Brain (organoid and tissue), 16 donors: ENCODE measurements at places on chromosomes 11 and 22.

DNA sequence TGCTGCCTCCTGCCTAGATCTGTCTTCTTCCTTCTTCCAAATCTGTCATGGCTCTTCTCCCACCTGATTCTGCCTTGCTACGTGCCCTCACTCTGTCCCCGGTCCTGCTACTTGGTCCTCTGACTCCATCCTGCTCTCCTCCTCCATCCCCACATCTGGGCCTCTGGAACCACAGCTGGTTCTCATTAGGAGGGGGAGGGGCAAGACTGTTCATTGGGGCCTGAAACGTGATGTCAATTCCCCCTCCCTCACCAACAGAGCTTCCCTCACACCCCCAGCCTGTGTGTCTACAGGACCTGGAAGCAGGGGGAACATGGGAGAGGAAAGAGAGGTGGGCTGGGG, 9.1 kb downstream of the DCHS1 start:
- DNase-seq, result no peak

DNA sequence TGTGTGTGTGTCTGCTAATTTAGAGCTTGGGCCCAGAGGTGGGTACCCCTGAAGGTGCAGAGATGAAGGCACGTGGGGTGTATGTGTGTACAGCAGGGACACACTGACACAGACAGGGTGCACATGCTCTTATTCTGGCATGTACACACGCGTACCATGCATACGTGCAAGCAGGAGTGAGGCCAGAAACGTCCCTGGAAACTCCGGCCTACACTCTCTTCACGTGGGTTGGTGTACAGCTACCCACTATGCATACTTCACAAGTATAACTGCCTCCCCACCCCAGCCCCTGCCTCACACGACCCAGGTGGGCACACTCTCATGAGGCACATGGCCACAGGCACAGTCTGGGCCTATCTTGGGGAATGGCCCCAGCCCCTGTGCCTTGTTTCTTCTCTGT, 27.5 kb upstream of the JAM3 start:
- no peak for DNase-seq

DNA sequence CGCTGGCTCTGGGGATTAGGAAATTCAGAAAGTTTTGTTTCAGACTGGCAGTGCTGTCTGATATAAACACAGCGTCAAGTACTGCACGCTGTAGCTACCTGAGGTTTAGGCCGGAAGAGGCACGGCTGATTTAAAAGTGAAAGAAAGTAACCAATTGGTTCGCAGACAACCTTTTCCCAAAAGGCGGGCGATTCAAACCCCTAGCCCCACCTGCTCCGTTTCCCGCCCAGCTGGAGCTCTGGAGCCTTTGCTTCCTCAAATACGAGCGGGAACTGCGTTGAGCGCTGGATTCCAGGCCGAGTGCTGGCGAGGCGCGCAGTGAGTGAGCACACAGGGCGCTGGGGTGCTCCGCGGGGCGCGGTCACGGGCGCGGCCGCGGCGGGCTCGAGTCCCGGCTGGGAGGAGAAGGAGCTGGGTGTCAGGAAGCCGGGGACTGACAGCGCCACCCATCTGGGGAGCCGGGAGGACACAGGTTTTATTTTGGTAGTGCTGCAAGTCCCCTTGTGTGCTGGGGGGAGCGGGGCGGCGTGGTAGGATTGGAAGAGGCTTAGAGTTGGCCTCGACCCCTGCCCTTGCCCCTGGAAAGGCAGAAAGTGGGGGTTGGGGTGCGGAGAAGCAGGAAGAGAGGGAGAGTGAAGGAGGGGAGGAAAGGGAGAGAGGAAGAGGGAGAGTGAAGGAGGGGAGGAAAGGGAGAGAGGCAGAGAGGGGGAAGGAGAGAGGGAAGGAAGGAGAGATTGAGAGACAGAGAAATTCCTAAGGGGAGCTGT, 2.1 kb downstream of the FAM111A start:
- DNase-seq, result peak; percentile 71

- DNase-seq, result peak; percentile 4
Measured at GRCh38 chr11:41612415-41612814, 153.0 kb upstream of the LRRC4C start.

DNA sequence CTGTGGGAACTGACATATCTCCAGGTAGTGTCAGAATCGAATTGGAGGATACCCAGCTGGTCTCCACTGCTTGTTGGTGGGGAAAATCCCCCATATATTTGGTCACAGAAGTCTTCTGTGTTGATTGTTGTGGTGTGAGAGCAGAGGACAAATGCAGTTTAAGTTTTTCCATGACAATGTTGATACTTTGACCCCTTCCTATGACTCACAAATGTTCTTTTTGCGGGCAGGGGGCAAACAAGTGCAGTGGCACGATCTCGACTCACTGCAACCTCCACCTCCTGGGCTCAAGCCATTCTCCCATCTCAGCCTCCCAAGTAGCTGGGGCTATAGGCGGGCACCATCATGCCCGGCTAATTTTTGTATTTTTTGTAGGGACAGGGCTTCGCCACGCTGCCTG, 7.4 kb upstream of the PATL1 start:
- DNase-seq, result no peak

DNA sequence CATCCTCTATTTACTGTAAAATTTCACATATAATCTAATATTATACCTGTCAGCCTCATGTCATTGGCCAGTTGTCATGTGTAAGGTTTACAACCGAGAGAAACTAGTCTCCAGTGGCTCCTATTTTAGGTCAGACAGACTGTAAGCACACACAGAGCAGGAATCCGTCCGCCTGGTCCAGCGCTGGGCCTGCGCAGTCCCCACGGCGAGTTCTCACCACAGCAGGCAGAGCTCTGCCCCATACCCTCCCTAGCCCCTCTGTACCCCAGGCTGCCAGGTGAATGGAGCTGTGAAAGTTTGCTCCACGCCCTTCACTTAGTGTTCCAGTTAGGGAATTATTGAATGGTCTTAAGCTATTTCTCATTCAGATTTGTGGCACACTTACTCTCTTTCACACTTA, 63.7 kb downstream of the SNX19 start:
- no peak for DNase-seq

GRCh38 chr11:31780480-31780971, 30.6 kb downstream of the PAX6 start:
- DNase-seq, result no peak
